ENCODE measurements at places on chromosomes 16 and 17.

GRCh38 chr17:70080541-70081347 lies 5.7 kb downstream of the KCNJ16 start:
- no peak for DNase-seq

GRCh38 chr16:52537516-52537915 lies 9.4 kb downstream of the TOX3 start:
- no peak for DNase-seq

GRCh38 chr16:77223184-77223583 lies 24.0 kb downstream of the SYCE1L start:
- DNase-seq = no peak

DNA sequence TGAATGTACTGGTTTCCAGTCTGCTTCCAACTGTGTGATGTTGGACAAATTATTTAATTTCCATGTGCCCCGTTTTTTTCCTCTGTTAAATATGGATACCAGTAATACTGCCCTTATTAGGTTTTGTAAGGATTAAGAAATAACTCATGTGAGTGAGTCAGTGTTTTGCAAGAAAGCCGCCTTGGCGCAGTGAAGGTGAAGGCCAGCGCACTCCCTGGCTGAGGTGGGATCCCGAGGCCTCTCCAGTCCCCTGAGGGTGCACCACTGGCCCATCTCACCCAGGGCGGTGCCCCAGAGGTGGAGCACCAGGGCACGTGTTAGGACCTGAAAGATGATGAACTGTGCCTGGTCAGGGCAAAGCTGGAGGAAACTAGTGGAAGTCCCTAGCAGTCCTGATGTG lies 43.5 kb downstream of the PHKB start:
- DNase-seq = no peak

DNA sequence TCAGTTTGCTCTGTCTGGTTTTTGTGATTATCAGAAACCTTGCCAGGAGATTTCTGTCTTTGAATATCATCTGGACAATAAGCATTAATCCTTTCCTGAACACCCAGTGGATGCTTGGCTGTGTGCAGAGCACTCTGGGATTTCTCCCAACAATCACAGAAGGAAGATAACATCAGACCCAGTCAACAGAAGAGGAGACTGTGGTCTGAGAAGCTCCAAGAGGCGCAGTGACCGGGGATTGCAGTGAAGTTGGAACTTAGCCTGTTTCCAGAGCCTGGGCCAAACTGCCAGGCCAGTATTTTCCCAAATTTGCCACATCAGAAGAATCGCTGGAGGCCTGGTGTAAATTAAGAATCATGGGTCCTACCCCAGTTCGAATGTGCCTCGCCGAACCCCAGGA lies 264.7 kb downstream of the C16orf95 start:
- no peak for DNase-seq

Data from stimulated activated CD4-positive, alpha-beta T cell treated with anti-CD3 and anti-CD28 coated beads, Interleukin-12 subunit alpha, Interleukin-12 subunit beta, amount 100 ng/mL, for 24 hours (primary cell).